ENCODE measurements at places on chromosomes 12 and 14.

- DNase-seq, result no peak
These were observed 33.1 kb downstream of the CMKLR1 start for GRCh38 chr12:108305991-108306501.

DNA sequence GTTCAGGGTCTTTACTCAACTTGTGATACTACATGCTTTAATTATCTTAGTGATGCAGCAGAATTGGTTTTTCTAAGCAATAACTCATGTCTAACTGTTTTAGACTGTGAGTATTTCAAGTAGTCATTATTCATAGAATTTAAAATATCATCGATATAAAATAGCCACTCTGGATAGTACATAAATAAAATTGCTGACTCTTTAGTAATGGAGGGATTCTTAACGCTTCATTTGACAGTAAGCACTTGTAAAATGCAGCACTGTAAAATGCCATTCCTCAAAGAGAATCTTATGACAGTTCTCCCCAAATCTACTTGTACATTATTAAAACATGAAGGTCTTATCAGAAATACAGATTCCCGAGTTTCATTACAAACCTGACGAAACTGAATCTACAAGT, 262.8 kb upstream of the LRFN5 start:
- no peak for DNase-seq

DNA sequence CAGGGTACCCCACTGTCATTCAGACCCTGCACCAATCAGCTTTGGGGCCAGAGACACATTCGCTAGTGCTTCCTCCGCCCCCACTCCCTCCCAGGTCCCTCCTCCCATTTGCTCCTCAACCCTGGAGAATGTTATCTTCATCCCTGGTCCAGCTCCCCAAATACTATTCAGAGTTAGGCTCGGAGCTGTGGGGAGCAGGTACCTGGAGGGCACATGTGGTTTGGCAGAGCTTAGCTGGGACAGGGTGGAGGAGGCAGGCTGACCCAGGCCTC, 19.5 kb downstream of the VSX2 start:
- DNase-seq, result no peak

- no peak for DNase-seq
These were observed 67.6 kb downstream of the GTF2A1 start for GRCh38 chr14:81153187-81153586.

DNA sequence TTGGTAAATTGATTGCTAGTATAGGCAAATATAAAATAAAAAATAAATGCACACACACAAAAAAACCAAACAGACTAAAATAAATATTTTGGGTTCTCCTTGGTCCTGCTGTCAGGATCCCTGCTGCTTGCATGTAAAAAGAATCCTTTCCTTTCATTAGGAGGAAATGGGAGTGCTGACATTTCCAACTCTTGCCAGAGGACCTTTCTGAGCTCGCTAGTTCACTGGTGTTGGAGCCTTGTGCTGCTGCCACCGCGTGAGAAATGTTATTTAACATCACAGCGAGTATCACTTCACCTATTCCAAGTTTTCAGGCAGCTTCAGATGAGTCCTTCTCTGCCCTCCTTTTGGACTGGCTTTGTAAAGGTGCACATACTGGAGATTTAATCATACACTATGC, 358.9 kb downstream of the NPAS3 start:
- no peak for DNase-seq

GRCh38 chr14:95363468-95363954, 43.8 kb upstream of the CLMN start:
- no peak for DNase-seq

DNA sequence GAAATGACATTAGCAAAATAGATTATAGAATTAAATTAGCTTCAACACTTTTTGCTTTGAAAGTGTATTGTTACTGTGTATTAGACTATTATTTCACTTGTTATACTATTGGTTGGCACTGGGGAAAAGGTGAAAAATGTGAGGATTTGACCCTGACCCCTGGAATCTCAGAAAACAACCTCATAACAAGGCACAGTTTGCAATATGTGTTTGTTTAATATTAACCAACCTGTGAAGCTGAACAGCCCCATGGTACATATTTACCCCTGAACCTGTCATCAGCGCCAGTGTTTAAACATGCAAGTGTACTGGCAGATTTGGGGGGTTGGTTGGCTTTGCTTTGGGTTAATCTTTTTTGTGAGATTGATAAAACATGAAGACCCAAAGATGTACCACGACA, 11.7 kb downstream of the SLC38A4 start:
- no peak for DNase-seq

DNA sequence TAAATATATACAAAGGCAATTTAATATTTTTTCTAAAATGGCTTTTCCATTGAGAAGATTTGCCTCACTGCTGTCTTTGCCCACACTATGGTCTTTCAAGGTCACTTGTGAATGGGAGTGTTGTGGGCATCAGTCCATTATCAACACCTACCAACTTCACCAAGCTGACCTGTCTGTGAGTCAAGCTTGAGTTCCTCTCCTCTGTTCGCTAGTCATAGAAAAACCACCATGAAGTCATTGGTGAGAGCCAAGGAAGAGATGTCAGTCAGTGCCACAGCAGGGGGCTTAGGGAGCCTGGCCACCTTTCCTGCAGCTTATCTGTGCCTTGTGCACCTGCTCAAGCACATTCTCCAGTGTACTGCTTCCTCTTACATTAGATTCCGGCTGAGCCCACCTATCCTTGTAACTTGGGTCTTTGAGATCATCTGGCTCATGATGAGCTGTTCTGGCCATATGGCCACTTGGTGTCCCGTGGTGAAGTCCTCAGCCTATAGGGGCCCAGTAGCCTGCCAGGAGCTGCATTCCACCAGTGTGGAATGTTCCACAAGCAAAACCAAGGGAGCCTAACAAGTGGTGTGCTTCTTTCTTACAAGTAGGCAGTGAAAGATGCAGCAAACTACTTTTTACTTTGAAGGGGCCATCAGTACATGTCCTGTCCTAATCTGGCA, 80.8 kb upstream of the C12orf71 start:
- no peak for DNase-seq

GRCh38 chr14:90381999-90382451, 14.8 kb upstream of the CALM1 start:
- peak; percentile 50 for DNase-seq

- no peak for DNase-seq
These were observed 279.0 kb downstream of the IPO8 start for GRCh38 chr12:30416631-30417030.

- DNase-seq, result no peak
These were observed 36.9 kb downstream of the MAPK1IP1L start for GRCh38 chr14:55088356-55088755.

- DNase-seq, result no peak
These were observed 501.1 kb downstream of the APAF1 start for GRCh38 chr12:99146185-99146584.

DNA sequence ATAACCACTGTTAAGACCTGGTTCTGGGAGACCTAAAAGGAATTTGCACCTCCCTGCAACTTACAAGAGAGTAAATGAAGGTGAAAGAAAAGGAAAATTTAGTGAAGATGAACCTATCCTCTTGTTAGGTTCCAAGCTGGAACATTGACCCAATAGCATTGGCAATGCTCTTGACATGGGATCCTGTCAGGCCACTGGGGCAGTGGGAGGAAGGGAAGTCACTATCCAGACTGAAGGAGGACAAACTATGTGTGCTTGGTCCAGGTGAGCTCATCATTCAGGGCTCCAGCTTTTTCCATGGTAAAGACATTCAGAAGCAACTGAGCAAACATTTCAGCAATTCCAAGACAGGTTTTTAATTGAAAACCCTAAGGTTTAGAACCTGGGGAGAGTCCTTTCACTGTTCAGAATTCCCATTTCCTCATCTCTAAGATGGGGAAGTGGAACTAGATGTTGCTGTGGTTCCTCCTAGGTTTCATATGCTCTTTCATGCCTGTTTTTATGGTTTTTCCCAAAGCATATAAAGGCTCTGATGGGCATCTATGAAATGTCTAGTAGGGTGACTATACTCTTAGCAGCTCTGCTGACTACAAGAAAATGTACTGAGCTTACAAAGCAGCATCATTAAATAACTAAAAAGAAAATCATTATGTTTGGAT, 33.1 kb downstream of the MAPK1IP1L start:
- DNase-seq, result no peak

- peak; percentile 75 for DNase-seq
These were observed 559 bp upstream of the CKAP4 start for GRCh38 chr12:106248312-106248845.

GRCh38 chr14:44530475-44530874, 23.4 kb upstream of the FSCB start:
- DNase-seq, result no peak

GRCh38 chr12:47945341-47945728, 18.1 kb upstream of the TMEM106C start:
- DNase-seq, result no peak

GRCh38 chr12:18224745-18225144, 36.6 kb upstream of the PIK3C2G start:
- DNase-seq, result no peak

GRCh38 chr14:92726135-92726932, 22.1 kb downstream of the LGMN start:
- peak; percentile 73 for DNase-seq

GRCh38 chr12:10073261-10073660, 25.5 kb downstream of the CLEC1A start:
- no peak for DNase-seq

GRCh38 chr12:53965281-53966084, 7.4 kb upstream of the HOXC11 start:
- DNase-seq, result no peak

GRCh38 chr12:89529738-89530137, 3.9 kb upstream of the POC1B start:
- DNase-seq, result no peak

- no peak for DNase-seq
These were observed 230.0 kb downstream of the MSRB3 start for GRCh38 chr12:65508276-65509035.

GRCh38 chr14:81416194-81416952, 16.2 kb upstream of the STON2 start:
- no peak for DNase-seq

DNA sequence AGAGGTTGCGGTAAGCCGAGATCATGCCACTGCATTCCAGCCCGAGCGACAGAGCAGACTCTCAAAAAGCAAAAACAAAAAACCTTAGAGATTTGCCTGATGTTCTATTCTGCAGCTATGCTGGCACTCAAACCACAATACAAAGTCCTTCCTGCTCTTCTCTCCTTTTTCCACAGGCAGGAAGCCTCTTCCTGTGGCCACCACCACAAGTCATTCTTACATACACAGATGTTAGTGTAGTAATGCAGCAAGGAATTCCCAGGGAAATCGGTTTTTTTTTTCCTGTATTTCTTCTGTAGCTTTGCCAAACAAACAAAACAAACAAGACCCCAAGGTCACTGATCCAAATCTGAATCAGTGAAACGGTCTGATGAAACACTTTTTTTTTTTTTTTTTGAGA, 104.3 kb downstream of the FIGNL2 start:
- DNase-seq, result no peak

- no peak for DNase-seq
These were observed 42.2 kb downstream of the KCNA5 start for GRCh38 chr12:5085896-5086295.

- no peak for DNase-seq
These were observed 613.6 kb upstream of the USP15 start for GRCh38 chr12:61646639-61647038.

DNA sequence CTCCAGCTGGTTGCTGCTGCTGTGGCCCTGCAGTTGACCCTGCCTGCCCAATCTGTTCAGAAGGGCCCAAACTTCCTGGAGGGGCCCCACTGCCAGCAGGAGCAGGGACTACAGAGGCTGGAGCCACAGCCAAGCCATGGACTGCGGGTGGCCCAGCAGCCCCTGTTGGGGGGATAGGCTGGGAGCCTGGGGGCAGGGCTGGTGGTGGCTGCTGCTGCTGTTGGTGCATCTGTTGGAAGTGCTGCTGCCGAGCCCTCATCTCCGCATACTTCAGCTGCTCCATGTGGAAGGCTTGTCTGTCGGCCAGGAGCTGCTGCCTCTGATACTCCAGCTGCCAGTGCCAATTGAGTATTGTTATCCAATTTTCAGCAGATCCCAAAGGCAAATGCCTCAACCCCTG, 7.2 kb downstream of the MYL6 start:
- DNase-seq, result no peak

DNA sequence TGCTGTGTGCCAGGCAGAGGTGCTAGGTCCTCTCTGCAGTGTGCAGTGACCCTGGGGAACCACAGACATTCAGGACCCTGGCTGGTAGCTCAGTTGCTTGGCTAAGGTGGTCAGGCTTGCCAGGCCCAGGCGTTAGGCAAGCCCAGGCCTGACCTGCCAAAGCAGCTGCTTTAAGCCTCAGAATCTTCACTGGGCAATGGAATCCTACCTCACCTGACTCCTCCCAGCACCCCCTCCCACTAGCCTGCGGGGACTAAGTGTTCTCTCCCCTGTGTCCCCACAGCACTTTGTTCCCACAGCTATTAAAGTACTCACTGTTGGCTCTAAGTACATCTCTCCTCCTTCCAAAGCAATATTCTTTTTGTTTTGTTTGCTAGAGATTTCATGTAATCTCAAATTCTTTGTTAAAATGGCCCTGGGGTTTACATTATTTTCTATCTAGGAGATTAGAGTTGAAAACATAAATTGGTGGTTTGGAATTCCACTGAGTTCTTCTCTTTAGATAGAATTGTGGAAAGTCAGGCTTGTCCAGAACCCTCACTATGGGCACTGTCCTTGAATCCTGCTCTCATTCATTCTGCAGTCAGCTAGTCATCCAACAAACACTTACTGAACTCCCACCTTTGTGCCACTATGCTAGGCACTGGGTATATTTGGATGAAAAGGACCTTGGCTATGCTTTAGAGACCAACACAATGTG, 44.4 kb downstream of the DGLUCY start:
- peak; percentile 70 for DNase-seq

GRCh38 chr14:81301813-81302212, 81.1 kb upstream of the GTF2A1 start:
- DNase-seq, result no peak

- DNase-seq, result no peak
These were observed 10.4 kb downstream of the B4GALNT1 start for GRCh38 chr12:57622293-57623245.

DNA sequence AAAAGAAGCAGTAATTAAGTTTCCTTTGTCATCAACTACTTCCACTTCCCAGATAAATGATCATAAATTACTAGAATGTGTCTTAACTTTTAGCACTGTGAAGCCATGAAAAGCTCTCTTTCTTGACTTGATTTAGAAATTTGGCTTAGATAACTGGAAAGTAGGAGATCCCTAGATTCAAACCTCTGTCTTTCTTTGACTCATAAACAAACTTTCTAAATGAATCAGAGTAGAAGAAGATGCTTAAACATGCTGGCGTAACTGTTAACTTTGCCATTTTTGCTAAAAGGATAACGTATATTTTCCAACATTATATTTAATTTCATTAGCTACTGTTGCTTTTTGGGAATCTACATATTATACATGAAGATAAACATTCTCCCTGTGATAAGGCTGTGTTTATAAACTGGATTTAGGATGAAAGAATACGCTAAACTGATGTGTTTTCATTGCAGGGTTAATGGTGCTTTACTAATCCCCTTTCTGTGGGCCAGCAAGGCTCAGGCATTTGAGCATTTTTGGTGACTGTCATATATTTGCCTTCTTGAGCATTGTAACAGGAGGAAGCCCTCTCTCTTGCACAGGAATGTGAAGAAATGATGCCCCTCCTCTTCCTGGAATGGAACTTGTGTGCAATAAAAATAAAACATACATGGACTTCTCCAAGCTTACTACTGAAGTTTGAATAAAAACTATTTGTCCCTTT, 301.4 kb downstream of the BMP4 start:
- DNase-seq, result no peak
